ENCODE measurements at places on chromosomes 5 and 9.

DNA sequence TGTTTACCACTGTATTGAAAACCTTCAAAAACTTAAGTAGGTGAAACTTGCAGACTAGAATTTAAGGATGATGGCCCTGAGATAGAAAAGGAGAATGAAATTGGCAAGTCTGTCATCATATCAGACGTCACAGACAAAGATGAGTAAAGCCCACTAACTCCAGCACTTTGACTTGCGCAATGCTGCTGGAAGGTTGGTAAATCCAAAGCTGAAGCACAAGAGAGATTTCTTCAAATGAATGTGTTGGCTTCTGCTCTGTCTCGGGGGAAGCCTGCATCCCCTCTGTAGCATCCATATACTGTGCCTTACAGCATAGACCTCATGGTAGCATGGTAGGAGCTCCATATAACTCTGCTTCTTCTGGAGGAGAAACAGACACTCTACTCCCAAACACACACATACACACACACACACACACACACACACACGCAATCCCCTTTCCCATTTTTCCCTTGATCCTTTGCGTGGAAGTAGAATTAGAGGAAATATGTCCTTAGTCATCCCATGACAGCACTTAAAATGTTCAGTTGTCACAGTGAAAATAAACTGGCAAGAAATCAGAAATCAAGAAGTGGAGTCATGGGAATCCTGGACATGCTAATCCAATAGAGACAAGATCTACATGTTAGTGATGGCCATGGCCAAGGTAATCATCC is 241.5 kb downstream of the NR3C1 start:
- DNase-seq = no peak

GRCh38 chr5:86439593-86440110 is 178.1 kb upstream of the COX7C start:
- DNase-seq = no peak

DNA sequence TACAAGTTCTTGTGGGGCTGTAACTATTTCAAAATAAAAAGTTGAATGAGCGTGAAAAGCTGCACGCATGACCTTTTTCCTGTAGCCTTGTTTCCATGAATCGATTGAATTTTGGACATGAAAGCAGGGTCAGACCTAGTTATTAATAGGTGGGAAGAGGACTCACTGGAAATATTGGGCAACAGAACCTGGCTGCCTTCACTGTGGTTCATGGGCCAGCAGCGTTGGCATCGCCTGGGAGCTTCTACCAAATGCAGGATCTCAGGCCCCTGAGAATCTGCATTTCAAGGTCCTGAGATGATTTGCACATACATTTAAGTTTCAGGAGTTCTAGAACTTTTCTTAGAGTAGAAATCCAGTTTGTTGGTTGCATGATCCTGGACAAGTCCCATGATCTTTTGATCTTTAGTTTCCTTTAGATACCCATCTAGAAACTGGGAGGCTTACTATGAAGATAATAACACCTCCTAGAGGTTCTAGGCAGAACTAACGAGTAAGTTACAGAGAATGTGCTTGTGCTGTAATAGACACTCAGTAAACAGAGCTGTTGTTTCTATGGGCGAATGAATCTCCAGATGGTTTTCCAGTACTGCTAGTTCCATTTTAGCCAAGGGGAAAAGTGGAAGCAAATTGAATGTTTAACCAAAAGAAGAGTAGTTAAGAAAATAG is 12.4 kb downstream of the ANKRD33B start:
- DNase-seq = no peak

DNA sequence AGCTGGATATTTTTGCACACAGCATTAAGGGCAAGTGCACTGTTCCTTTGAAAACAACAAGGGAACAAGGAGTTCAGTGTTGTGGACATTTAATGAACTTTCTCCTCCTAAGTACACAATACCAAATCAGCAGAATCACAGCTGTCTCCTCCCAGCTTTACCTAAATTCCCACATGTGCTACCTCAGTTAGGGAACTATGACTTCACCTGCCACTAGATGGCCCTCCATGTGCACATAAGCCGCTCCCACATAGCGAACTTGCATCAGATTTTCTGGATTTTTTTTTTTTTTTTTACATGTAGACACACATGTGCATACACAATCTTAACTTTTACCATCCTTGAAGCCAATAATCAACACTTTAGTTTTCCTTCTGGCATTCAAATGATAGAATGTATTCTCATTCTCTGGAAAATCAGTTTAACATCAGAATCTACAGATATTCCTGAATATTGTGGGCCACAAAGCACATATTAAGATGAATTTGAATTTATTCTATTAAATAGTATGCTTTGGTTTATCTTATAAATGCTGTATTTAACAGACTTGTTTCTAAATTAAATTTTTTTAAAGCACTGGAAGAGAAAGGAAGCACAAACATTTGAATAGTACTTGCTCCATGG is 123.6 kb downstream of the PALM2AKAP2 start:
- DNase-seq = no peak

- no peak for DNase-seq
These were observed 10.3 kb downstream of the FRRS1L start for GRCh38 chr9:109156708-109157107.

DNA sequence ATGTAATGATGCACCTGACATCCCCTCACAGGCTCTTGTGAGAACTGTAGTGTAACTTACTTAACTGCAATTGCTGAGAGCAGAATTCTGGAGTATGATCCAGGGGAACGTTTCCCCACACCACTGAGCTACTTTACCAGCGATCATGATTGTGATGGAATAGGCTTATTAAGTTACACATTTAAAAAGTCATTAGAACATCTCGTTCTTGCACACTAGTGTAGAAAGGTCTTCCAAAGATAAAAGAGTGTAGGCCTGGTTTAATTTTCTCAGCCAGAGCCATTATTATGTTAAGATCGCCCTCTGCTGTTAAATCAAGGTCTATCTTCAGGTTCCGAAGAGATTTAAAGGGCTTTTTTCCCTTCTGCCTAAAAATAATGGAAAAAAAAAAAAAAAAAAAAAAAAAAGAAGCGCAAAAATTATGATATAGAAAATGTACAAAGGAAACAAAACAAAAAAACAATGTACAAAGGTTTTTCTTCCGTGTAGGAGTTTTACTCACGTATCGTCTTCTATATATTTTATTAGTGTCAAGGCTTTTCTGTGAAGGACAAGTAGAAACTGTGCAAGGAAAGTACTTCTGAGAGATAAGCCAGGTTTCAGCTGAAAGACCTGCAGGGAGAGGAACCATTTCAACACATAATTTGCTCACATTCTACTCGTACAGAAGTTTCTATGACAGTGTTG is 18.6 kb upstream of the MOB3B start:
- no peak for DNase-seq

DNA sequence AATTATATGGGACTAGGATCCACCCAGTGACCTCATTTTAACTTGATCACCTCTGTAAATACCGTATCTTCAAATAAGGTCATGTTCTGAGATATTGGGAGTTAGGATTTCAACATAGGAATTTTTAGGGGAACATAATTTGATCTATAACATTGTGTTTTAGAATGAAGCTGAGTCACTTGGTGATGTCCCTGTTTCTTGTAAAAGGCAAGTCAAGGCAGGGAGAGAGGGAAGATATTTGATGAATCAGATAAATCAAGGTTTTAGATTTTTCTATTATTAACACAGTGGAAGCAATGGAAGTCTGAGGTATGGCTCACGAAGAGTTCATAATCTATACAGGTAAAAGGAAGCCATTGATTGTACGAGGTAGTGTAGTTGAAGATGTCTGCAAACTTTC is 11.8 kb upstream of the GPR151 start:
- DNase-seq = no peak
